ENCODE measurements at places on chromosomes 12 and 14.

DNA sequence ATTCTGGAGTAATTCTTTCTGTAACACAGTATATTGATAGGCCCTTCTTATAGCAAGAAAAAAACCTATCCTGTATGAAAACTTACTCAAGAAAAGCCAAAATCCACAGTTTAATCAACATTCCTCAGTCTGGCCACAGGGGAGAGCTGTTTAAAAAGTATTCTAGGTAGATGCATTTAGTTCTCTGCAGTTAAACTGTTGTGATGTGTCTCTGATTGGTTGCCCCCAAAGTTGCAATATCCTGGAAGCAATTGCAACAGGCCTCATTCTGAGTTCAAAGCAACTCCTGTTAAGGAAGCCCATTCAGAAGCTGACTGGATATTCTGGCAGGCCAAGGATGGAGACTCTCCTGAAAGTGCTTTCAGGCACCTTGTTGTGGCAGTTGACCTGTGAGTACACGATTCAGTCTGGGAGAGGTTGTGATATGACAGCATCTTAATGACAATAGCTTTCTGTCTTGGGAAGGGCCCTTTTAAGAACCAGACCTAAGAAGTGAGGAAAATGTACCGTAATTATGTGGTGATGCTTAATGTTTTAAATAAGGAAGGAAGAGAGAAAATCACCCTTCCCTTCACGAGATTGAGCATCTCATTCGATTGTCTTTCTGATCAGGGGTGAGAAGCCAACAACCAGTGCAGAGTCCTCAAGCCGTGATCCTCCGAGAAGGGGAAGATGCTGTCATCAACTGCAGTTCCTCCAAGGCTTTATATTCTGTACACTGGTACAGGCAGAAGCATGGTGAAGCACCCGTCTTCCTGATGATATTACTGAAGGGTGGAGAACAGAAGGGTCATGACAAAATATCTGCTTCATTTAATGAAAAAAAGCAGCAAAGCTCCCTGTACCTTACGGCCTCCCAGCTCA, 420.7 kb downstream of the DAD1 start:
- DNase-seq = no peak

DNA sequence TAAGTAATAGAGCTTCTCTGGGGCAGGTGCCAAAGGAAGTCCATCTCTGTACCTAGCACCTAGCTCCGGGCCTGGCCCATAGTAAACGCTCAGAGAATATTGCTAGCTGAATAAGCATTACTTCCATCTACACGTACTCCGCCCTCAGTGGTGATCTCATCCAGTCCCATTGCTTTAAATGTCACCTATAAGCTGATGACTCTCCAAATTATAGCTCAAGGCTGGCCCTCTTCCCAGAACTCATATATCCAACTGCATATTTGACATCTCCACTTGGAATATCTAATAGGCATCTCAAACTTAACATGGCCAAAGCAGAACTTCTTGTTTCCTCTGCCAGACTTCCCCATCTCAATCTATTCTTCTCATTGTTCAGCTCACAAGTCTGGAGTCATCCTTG, 6.9 kb upstream of the DYNLL1 start:
- DNase-seq = no peak

DNA sequence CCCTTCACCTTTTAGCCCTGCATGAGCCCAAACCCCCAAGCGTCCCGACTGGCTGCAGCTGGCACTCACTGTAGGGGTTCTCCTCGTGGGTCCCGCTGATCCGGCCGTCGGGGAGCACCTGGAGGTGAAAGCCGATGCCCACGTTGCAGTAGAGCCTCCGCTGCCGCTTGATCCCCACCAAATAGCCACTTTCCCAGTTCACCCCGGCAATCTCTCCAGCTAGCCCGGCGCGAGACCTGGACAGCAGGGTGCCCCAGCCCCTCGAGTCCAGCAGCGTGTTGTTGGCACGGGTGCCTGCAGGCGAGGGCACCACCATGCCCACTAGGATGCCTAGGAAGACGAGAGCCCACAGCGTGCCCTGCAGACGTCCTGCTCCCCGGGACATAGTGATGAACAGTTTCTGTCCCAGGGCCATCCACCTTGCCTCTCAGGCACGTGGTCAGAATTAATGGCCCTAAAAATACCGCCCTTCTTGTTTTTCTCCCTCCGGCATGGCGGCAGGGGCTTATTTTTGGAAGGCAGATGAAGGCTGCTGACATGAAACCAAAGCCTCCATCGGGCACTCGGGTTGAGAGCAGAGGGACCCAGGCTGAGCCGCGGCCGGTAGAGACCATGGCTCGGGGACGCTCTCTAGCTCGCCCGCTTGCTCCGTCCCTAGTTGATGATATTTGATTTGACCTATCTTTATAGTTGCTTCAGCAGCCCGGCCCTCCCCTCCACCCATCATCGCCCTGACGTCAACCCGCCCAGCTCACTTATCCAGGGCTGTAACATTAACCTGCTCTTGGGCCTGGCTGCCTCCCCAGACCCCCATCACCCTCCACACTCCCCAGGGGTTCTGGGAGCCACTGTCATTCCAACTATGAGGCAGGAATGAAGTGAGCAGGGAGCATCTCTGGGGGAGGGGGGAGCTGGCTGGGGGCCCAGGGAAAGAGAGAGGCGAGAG, at the start of gene FGF6:
Gene FGF6, minus strand, starts transcription at position 660 of the 946 bp plus-strand sequence. Its CDS starts 245 bp downstream, at position 415.
- no peak for DNase-seq

DNA sequence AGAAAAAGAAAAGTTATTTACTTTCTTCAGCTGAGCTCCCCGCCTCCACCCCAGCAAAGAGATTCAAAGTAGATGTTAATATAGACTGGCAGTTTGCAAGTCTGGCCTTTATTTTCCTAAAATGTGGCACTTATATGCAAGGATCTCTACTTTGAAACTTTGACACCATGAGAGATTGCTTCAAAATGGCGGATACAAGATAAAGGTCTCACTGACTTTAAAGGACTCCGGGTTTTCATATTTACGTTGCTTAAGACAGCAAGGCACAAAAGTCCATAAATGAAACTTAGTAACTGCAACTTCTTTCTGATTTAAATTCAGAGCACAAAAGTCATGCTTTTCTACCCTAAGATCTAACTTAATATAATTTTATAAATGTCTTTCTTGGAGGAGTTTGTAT, 3.5 kb downstream of the OTX2 start:
- DNase-seq = no peak

DNA sequence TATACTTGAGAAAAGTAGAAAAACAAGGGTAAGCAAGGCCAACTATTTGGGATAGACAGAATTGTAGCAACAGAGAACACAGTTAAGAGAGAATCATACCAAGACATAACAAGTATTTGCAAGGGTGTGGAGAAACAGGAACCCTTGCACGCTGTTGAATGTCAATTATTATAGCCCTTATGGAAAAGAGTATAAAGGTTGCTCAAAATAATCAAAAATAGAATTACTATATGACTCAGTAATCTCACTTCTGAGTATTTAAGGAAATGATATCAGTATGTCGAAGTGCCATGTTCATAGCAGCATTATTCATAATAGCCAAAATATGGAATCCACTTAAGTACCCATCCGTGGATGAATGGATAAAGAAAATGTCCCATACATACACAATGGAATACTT, 193.3 kb downstream of the PHLDA1 start:
- no peak for DNase-seq

GRCh38 chr14:31170411-31170810, 37.2 kb downstream of the HECTD1 start:
- no peak for DNase-seq

DNA sequence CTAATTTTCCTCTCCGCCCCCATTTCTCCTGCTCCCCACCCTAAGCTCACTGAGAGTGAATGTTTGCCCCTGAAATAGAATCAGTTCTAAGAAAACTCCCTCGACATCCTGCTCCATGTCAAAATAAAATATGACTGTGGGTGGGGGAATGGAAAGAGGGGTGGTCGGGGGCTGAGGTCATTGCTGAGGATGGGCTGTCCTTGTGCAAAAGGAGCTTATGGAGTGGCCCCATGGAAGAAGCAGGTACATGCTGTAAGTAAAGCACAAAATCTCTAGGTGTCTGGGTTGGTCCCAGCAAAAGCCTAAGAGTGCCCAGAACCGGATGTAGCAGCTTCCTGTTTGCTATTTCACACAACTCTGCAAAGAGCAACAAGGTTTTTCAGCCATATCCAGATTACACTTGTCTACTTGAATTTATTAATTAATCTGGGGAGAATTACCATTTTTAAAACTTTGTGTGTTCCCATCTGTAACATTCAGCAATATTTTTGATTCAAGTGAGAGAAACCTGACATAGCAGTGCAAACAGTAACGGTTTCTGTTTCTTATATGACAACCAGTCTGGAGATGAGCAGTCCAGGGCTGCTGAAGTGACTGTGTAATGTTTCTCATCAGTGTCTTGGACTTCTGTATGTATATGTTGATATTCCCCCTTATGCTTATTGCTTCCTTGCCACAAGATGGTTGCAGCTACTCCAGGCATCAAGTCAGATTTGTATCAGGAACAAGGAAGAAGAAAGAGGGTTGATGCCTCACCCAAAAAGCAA, 40.4 kb upstream of the GZMB start:
- no peak for DNase-seq

DNA sequence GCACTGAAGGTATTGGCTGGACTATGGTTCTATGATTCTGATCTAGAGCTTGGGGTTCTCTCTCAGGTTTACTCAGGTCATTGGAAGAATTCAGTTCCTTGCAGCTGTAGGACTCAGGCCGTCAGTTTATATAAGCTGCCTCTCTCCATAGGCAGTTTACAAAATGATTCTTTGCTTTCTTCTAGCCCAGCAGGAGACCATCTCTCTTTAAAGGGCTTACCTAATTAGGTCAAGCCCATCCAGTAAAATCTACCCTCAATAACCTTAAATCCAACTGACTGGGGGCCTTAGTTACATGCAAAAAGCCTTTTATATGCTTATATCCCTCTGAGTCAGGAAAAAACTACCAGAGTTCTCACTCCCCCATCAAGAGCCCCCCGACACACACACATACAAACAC, 80.5 kb upstream of the GARIN6 start:
- DNase-seq = no peak

GRCh38 chr14:89811954-89812575, 142.5 kb downstream of the EFCAB11 start:
- DNase-seq = no peak

DNA sequence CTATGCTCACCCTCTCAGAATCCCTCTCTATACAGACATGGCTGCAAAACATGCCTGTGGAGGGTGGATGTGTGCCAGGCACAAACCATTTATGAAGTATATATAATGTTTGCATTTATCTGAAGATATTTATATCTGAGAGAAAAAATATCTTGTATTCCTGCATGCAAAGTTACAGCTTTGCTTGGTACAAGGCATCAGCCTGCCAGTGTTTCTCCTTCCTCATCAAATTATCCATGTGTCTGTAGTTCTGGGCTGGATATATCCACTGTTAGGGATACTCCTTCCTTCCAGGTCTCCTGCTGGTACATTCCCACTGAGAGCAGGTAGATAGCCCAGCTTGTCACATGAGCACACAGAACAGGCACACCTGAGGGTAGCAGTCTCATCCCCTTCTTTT, 12.0 kb downstream of the HOXC4 start:
- DNase-seq = no peak

DNA sequence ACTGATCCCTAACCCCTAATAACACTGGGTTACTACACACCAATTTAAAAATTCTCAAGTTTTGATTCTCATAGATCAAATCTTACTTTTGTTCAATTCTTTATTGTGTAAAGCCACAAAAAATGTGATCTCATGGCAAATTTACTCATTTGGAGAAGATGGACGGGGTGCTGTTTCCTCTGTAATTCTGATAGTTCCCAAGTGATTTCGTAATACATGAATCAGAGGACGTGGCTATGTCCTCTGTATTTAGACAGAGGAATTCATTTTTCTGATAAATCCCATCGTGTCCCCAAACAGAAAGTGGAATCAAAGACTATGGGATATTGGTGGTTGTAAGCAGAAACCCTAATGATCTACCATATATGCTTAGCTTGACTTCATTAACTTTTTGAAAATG, 76.6 kb upstream of the GNG2 start:
- no peak for DNase-seq

DNA sequence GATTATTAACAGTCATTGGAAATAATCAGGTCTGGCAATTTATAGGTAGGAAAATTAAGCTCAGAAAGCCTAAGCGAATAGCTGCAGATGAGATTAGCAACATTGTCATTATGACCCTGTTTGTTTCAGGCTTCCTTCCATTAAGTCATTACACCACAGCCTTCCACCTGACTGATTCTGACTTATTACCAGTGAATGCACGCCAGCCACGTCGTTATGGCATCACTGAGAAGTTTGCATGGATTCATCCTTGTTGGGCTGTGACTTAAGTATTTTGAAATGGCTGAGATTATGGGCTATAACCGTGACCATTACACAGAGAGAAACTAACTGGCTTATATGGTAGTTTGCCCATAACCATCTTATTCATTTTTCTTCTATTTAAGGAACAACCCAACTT, 18.6 kb downstream of the RASSF8 start:
- DNase-seq = no peak

DNA sequence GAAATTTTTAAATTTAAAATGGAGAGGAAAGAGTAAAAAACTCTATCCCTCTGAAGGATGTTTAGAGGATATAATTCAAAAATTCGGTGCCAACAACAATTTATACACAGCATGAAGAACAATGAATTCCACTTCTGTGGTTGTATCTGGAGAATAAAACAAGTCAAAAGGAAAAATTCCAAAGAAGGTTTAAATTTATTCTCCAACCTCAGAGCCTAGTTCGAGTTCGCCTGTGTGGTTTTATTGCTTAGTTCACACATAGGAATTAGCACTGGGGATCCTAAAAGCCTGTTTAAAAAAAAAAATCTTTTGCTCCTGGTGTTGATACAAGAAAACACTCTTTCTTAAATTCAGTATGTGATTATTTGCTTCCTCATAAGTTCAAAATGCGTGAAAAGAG, 79.2 kb downstream of the LLPH start:
- DNase-seq = no peak

DNA sequence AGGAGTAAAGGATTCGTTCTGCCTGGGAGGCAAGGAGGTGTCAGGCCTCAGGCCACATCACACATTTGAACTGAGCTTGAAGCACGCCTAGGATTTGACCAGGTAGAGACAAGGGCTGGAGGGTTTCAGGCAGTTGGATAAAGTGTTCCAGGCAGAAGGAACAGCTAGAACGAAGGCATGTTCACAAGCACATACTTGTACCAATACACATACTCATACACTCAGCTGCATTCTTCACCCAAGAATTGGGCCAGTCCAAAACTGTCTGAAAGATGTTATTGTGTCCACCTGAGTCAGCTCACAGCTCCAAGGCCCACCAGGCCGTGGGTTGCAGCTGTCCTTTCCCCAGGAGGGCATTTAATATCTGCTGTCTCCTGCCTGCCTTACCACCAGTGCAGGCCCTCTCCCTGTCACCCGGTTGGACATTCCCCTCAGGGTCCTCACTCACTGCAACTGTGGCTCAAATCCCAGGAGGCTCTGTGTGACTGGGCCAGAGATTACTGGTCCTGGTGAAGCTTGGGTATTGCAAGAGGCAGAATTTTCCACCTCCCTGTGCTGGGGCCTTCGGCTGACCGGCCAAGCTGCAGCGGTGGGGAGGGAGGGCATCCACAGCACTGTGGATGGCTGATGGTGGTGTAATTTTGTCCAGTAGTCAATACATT, 12.8 kb upstream of the AQP2 start:
- no peak for DNase-seq

Data from activated CD8-positive, alpha-beta memory T cell treated with anti-CD3 and anti-CD28 coated beads for 1 hour (primary cell).